ENCODE measurements at places on chromosomes 3 and 15.

DNA sequence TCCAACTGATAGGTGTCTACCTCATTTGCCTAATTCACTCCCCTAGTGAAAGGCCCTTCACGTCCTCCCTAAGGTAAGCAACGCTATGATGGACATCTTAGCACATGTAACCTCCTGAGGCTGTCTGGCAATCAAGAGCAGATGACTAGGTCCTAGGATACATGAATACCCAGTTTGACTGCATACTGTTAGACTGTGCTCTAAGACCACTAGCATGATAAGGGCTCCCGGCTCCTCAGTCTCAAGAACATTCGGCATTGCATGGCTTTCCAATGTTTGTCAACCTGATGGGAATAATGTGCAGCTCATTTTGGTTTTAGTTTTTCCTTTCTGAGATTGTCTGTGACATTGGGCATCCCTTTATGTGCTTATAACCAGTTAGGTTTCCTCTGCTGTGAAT, 152.1 kb downstream of the UACA start:
- no peak for DNase-seq

- DNase-seq = no peak
These were observed 9.0 kb downstream of the FSTL1 start for GRCh38 chr3:120441776-120442175.

DNA sequence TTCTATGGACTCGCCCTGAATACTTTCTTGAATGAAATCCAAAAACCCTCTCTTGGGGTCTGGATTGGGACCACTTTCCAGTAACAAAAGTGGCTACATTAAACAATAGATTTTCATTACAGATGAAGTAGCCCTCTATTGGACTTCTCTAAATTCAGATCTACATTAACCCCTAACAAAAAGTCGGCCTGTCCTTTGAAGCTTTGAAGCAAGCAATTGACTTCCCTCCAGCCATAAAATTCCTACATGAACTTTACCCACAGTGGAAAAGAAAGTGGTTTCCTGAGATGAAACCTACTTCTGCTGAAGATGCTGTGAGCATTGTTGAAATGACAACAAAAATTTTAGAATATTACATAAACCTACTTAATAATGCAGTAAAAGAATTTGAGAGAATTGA, 967.1 kb upstream of the ROBO1 start:
- no peak for DNase-seq

DNA sequence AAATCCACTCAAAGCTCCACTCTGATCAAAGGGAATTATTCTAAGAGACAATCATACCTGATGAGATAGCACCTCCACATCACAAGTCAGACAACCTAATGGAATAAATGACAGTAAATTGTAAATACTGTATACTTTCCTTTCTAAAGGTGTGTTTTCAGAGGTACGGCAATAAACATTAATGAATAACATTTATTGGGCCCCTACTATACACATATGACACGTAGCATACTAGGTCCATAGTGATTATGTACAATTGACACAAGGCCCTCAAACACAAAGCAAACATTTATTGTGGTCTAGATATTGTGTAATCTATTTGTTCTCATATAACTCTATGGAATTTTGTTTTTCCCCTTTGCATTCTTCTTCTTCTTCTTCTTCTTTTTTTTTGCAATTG, 429.8 kb downstream of the FOXP1 start:
- no peak for DNase-seq

GRCh38 chr15:51121118-51121517, 26.4 kb upstream of the TNFAIP8L3 start:
- peak; percentile 49 for DNase-seq

DNA sequence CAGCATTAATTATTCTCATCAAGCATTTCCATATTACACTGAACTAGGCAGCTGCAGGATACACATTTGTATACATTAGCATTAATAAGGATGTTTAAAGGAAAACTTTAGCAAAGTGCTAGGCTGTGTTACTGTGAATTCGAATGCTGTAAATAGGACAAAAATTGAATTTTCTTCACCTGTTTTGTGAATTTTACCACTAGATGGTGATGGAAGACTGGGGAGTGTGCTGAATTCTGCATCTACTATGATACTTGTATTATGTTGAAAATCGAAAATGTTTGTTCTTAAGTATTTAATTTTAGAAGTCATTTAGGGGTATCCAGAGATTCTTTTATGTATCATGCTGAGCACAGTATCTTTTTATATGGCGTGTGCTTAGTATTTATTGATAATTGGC, 12.3 kb upstream of the P2RY14 start:
- no peak for DNase-seq

DNA sequence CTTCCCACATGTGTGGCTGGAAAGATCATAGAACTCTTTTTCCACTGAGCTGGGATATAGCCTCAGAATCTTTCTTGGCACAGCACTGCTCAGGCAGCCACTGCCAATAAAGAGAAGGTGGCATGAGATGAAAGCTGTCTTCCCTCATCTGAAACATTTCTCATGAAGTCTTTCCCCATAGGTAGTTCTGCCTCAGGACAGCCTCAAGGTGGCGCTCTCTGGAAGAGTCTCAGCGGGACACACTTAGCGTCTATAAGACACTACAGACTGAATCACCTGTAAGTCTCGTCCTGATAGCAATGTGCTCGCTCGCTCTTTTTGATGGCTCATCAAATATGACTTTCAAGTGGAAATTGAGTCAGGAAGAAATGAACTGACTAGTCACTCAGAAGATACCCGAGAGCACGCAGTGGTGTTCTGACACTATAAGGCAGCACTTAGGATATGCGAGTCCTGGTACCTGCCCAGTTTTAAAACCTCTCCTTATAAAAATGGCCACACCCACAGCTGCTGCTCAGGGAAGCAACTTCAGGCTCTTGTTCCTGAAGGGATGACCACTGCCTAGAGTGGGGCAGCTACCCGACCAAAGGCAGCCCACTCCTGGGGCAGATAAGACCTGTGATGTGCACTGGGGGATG, 269.5 kb downstream of the SUCLG2 start:
- no peak for DNase-seq

DNA sequence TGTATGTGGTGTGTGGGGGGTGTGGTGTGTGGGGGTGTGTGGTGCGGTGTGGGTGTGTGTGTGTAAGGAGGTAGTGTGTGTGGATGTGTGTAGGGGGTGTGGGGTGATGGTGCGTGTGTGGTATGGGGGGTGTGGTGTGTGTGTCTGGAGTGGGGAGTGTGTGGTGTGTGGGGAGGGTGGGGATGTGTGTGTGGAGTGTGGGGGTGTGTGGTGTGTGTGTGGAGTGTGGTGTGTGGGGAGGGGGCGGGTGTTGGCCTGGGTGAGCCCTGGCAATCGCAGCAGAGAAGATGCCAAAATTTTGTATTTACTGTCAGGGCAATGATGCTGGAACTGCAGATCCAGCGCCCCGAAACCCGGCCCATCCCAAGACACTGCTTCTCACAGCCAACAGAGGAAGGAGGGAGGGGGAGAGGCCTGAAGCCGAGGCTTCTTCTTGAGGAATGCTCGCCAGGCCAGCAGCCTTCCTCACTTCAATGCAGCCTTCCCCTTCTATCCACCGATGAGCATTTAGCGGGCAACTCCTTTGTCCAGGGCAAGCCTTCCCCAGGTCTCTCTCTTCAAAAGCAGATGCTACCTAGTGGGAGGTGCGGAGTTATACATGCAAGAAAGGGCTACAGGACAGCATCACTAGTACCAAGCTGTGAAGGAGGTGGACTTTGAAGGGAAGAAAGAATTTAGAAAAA, 11.9 kb upstream of the SRP14 start:
- no peak for DNase-seq

- DNase-seq = no peak
These were observed 233.2 kb downstream of the CPNE4 start for GRCh38 chr3:131801566-131801965.

GRCh38 chr3:42658771-42659390, 5.4 kb downstream of the ZBTB47 start:
- no peak for DNase-seq

DNA sequence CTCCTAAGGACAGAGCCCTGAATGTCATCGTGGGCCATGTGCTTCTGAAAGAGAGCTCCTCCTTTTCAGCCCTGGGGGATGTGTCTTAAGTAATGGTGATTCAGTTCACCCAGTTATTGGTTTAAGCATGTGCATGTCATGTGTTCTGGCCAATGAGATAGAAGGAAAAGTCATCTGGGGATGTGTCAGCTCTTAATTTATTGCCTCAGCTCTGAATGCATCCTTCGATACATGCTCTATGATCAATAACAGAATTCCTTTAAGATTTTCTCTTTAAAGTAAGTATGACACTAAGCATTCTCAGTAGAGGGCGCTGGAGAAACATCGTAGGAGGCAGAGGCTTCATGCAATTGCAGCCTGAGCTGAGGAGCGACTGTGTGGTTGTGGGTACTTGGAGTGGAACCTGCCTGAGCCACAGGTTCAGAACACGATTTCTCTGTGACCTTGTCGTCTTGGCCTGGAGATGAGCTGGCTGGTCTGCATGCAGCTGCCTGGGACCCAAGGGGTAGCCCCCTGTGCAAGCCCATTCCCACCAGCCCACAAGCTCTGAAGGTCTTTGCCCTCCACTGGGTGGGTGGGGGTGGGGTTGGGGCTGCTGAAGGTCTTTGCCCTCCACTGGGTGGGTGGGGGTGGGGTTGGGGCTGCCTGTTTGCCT, 69.5 kb downstream of the C3orf38 start:
- DNase-seq = no peak

- DNase-seq = no peak
These were observed 29.5 kb downstream of the TBC1D2B start for GRCh38 chr15:78047761-78048627.

DNA sequence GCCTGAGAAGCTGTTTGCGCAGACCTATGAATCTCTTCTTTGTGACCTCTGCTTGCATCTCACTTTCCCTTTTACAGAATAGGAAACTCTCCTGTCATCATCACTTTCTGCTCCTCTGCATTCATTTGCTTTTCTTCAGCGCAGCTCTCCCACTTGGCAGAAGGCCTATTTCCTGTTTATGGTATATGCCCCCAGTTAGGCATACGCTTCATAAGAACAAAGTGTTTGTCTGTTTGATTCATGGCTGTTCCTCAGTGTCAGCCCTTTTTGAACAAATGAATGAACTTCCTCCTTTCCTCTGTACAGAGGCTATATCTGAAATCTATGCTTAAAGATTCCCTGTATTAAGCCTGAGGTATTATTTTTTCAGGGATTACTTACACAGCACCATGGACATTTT, 1216.9 kb upstream of the GBE1 start:
- no peak for DNase-seq

GRCh38 chr3:43816372-43816771, 125.6 kb downstream of the ABHD5 start:
- DNase-seq = no peak

DNA sequence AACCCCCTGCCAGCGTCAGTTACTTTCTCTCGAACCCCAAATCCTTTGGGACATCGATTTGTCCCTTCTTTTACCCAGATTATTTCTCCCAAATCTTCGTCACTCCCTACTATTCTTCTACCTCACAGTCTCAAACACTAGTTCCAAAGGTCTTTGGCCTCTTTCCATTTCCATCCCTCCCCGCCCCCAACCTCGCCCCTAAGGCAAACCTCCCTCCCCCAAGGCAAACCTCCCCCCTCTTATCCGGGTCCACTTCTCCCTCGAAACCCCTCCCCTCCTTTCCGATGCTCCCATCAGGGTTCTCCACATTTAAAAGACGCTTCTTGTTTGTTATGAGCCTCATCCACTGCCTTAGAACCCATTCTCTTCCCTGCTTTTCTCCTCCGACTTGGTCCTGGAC, 583 bp downstream of the EAF1 start:
- no peak for DNase-seq

All from AG04449 (cell line).